Lower lobe of right lung (tissue), 2 donors: ENCODE measurements at places on chromosomes 6 and 20. TPM values are rescaled to one million over a fixed set of nuclear protein-coding genes. Genes with fewer than 3 reads are reported as not detected.
A peak's percentile ranks its signal among the peaks of the same experiment; 100 is the strongest.

GRCh38 chr6:53287336-53288225 is 61.2 kb downstream of the ELOVL5 start:
- H3K27me3 ChIP-seq, result no peaks in the 10 kb centered on the region
- H3K4me3 ChIP-seq, result no peak overlapping the region
- peaks cover 44% of the 10 kb centered on the region for H3K36me3 ChIP-seq
- H3K27ac ChIP-seq, result no peak overlapping the region
- DNase-seq, result no peak
- H3K4me1 ChIP-seq, result peaks cover 17% of the 10 kb centered on the region

SLC22A2 gene
- not detected for total RNA-seq

DNA sequence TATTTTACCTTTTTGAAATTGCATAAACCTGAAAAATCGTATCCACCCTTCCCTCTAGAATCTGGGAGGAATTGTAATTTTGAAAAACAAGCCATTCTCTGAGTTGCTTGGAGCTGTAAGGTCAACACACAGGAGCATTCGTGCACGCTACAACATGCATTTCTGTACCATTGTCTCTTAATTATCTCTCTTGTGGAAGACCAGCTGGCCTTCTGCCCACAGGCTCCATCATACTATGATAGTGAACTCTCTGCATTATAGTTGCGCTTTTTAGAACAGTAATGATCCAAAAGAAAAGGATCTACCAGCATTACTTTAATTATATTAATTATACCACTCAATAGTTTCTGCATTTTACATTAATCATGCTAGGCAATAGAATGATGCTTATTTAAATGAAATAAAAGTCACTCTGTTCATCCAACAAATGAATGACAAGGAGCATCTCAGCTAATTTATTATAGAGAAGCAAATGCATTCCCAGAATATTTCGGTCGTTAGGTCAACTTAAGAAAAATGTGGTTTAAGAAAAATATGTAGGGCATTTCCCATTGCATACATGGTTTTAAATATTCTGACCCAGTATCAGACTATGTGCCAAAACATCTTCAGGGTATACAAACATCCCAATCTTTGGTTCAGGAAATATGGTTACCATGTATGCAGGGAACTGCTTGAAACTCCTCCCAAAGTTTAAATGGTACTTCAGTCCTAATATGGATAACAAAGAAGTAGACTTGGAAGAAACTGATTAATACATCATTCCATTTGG is 263.5 kb downstream of the TFAP2A start:
- no peaks in the 10 kb centered on the region for H3K4me1 ChIP-seq
- no peaks in the 10 kb centered on the region for H3K27me3 ChIP-seq
- no peaks in the 10 kb centered on the region for H3K36me3 ChIP-seq
- no peak overlapping the region for H3K4me3 ChIP-seq
- DNase-seq, result no peak
- H3K27ac ChIP-seq, result no peak overlapping the region

GRCh38 chr6:145875496-145876211 is 61.1 kb upstream of the FBXO30 start:
- no peaks in the 10 kb centered on the region for H3K4me1 ChIP-seq
- H3K27me3 ChIP-seq, result no peaks in the 10 kb centered on the region
- H3K4me3 ChIP-seq, result no peak overlapping the region
- no peaks in the 10 kb centered on the region for H3K36me3 ChIP-seq
- H3K27ac ChIP-seq, result no peak overlapping the region
- DNase-seq, result no peak

GRCh38 chr20:50958615-50959542 is at the start of gene MOCS3:
TSS of gene MOCS3 (plus strand) at chr20:50958818. CDS start at chr20:50958843, 25 bp downstream.
- H3K4me3 ChIP-seq, result peak within 1 kb of the TSS; percentile 93
- peak; percentile 86 for DNase-seq
- H3K27me3 ChIP-seq, result no peaks in the 10 kb centered on the region
- H3K27ac ChIP-seq, result peak within 1 kb of the TSS; percentile 90
- peaks cover 23% of the 10 kb centered on the region for H3K36me3 ChIP-seq
- H3K4me1 ChIP-seq, result peaks cover 57% of the 10 kb centered on the region

- no peak overlapping the region for H3K27ac ChIP-seq
- H3K4me1 ChIP-seq, result no peaks in the 10 kb centered on the region
- H3K4me3 ChIP-seq, result no peak overlapping the region
These were observed 87.2 kb upstream of the EDN1 start for GRCh38 chr6:12203001-12203400.
